ENCODE measurements at places on chromosomes 2 and 18. TPM values are rescaled to one million over a fixed set of nuclear protein-coding genes. Genes with fewer than 3 reads are reported as not detected.

Gene ADRA2B
- total RNA-seq = 0.09 TPM

Gene METTL4
- 8.0 TPM for total RNA-seq

Gene DCC
- not detected for total RNA-seq

Gene ANKRD23
- 1.00 TPM for total RNA-seq

Gene EVX2
- total RNA-seq = under 0.01 TPM

Measured in smooth muscle cell of bladder (primary cell).